ENCODE measurements at places on chromosomes 6 and 20. TPM values are rescaled to one million over a fixed set of nuclear protein-coding genes. Genes with fewer than 3 reads are reported as not detected.

DNA sequence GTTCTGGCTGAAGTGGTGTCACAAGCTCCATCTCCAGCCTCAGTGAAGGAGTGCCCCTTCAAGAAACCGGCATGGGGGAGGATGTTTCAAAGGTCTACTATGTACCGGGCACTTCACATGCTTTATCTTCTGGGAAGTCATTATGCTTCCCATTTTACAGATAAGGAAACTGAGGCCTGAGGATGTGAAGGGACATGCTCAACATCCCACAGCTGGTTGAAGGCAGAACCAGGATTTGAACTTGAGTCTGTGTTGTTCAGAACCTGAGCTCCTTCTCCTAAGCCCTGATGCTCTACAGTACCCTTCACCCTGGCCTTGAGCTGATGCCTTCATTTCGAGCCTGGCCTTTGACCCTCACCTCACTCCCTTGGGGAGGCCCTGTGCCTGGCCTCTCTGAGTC lies 13.0 kb downstream of the GLP1R start:
- no peak for DNase-seq

- DNase-seq, result no peak
Observed at GRCh38 chr20:63475209-63475608, 2.8 kb upstream of the KCNQ2 start.

- no peak for DNase-seq
Observed at GRCh38 chr20:45840700-45841198, 7.2 kb downstream of the SNX21 start.

The SPATS1 gene
- not detected for polyA plus RNA-seq

The HEY2 gene
- polyA plus RNA-seq, result 0.23 TPM

The RAB5IF gene
- 69.4 TPM for polyA plus RNA-seq

The APOBEC2 gene
- polyA plus RNA-seq, result not detected

All from B cell (primary cell).